Mesenteric fat pad (tissue), 1 donor: ENCODE measurements at places on chromosomes 4 and X. TPM values are rescaled to one million over a fixed set of nuclear protein-coding genes. Genes with fewer than 3 reads are reported as not detected.

- no peak for DNase-seq
Measured at GRCh38 chr4:118942465-118942864, 53.8 kb downstream of the SYNPO2 start.

DNA sequence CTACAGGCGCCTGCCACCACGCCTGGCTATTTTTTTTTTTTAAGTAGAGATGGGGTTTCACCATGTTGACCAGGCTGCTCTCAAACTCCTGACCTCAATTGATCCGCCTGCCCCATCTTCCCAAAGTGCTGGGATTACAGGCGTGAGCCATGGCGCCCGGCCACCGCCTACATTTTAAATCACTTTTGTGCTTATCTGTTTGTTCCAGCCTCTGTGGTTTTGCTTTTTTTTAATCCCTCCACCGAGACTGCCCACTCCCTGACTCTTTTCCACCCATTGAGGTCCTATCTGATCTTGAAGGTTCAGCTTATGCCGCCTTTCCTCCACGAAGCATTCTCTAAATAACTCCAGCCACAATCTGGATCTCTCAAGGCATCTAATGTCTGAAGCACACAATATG, 73.5 kb downstream of the CHRDL1 start:
- DNase-seq, result no peak

- no peak for DNase-seq
Measured at GRCh38 chr4:8439168-8439567, 1.4 kb downstream of the ACOX3 start.

- DNase-seq, result no peak
Measured at GRCh38 chr4:99624141-99624719, 33.4 kb downstream of the C4orf54 start.

DNA sequence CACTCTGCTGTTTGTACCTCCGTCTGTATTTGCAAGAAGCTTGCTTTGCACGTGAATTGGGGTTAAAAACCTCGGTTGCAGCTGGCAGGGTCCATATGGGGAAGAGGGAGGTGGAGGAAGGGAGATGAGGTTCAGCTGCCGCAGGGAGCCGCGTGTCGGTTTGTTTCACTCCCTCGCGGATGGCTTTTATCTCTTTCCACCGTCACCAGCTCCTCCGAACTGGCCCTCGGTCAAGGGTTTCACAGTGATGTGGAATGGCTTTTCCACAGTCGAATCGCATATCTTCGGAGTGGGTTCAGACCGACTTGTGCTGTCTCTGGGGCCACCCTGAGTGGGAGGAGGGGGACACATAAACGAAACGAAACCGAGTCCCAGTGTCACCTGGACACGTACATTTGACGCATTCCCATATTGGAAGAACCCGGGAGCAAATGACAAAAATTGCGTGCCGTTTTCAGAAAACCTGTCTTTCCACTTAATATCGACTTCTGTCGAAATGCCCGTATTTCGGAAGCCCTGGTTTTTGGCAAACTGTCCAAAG, 929 bp downstream of the ZBTB33 start:
- no peak for DNase-seq

DNA sequence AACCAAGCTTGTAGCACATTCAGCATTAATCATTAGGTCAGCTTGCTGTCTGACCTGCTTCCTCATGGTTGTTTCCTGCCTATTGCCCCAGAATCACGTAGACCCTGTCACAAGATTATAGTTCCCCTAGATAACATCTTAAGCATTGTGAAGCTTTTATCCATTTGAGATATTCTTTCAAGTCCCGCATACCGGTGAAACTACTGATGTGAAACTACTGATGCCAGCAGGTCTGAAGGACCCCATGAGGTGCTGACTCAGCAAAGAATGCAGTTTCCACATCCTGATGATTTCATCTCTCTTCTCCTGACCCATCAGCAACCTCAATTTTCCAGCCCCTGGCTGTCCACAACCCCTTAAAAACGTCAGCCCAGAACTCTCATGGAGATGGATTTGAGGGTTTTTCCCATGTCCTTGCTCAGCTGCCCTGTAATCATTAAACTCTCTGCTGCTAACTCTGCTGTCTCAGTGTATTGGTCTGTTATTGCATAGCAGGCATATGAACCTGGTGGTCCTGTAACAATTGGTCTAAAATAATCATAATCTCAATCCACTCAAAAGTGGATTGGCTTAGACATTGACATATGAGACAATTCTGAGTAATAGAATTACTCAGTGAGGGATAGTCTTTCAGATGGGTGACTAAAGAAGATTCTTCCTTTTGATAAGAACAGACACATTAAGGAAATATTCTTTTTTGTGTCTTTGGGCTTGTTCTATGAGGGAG, 26.3 kb upstream of the UBA6 start:
- no peak for DNase-seq

GRCh38 chr4:184649971-184650855, 675 bp downstream of the PRIMPOL start:
- no peak for DNase-seq

DNA sequence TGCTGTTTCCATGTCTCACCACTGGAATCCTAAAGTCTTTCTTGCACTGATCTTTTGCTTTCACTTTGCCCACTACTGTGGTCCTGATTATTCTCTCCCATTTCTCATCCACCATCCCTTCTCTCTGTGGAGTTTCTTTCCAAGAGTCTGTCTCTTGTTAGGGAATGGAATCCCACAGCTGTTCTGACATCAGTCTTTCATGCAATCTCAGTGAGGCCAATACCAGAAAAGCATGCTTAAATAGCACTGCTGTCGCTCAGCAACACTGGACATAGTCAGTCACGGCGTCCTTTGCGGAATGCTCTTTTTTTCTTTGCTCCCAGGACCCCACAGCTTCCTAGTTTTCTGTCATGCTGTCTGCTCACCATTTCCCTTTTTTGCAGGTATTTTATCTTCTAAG, 20.1 kb downstream of the SLITRK4 start:
- no peak for DNase-seq

GRCh38 chrX:136047016-136047642, 61.9 kb downstream of the SLC9A6 start:
- no peak for DNase-seq

DNA sequence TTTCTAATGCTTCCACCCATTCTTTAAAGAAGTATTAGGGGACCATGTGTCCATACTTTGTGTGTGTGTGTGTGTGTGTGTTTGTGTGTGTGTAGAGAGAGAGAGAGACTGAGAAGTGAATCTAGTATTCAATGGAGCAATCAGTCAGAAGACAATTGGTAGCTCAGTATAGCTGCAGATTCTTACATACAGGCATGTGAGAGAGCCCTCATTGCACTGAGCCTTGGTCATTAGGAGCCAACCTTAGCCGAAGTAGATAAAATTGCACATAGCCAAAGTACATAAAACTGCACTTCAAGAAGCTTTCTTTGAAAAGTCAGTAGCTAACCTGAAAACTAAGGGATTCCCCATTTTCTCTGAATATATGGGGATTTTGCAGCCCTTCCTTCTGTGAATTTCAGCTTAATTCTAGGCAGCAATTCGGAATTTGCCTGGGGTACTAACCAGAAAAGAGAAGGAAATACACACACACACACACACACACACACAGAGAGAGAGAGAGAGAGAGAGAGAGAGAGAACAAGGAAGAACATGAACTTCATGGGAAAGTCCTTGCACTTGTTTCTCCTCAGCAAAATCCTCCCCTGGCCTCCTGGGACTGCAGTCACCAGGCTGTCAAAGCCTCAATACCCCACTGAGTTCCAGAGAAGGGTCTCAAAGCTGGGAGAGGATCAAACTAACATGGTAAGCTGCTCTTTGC, 1.7 kb upstream of the PRDM8 start:
- DNase-seq, result no peak

DNA sequence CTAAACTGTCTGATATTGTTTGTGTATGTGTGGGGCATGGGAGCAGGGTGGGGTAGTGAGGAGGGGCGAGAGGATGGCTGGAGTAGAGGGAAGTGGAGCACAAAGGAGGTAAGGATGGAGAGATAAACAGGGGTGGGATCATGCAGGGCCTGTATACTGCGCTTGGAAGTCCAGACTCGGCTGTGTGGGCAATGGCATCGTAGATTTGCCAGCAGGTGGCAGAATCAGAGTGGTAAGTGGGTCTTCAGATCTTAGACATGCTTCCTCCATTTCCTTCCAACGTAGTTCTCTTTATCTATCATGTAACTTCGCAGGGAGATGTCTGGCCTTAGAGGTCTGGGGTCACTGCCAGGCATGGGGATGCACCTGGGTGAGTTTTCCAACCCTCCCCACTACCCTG, 155.5 kb downstream of the PDGFRA start:
- DNase-seq, result no peak

ZAR1 gene
- total RNA-seq, result not detected

YY2 gene
- total RNA-seq, result 2.2 TPM

ASB9 gene
- 2.0 TPM for total RNA-seq

SCML1 gene
- total RNA-seq, result 15.4 TPM

CT55 gene
- total RNA-seq, result not detected
